ENCODE measurements at places on chromosomes 1 and 21. TPM values are rescaled to one million over a fixed set of nuclear protein-coding genes. Genes with fewer than 3 reads are reported as not detected.

Gene CYP4B1
- total RNA-seq = 0.59 TPM

Gene HTR1D
- total RNA-seq = 0.05 TPM

DNA sequence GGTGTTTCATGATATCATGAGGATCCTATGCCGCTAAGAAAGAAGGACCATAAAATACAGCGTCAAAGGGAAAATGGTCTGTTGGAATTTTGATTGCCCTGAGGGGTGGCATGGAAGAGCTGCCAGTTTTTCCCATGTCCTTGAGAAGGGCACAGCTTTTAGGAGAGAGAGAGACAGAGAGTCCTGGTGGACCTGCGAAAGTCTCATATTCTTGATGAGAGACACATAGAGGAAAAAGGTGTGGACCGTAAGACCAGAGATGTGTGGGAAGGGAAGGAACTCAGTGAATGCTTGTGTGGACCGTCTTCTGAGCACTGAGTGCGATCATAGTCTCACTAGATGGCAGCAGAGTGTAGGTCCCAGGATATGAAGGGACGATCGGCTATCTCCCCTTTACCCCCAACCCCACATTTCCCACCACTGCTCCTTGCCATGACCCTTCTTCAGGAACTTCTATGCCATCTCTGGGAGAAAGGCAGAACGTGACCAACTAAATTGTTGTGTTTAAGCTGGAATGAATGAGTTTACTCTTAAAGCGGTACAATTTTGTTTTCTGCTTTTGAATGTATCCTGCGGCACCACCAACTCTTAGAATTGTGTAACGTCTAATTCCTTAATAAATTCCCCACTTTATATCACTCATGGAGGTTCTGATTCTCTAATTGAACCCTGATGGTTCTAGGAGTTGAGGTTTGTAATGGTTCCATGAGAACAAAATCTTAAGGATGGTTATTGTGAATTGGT is 117.7 kb downstream of the CTH start:
- peak; percentile 36 for DNase-seq

GRCh38 chr1:210727709-210728108 is 399.0 kb downstream of the HHAT start:
- DNase-seq = no peak

DNA sequence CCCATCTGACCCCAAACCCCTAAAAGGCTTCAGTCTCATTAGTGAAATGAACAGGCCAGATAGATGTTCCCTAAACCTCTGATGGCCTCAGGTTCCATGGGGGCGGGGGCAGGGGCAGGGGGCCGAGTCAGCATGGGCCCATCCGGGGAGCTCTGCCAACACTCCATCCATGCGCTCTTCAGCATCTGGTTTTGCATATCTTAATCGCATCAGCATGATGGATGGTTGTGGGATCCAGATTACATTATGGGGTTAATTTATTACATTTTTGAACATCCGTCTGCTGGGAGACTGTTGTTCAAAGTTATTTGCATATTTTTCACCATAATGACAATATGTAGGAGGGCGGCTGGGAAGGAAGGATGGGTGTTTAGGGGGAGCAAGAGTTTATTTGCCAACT is 3.1 kb upstream of the MAD2L2 start:
- DNase-seq = no peak

Gene VAV3
- total RNA-seq = 4.7 TPM

GRCh38 chr1:200107004-200107470 is 79.5 kb downstream of the NR5A2 start:
- DNase-seq = no peak

Gene HUNK
- total RNA-seq = 0.92 TPM

Gene CRABP2
- 0.14 TPM for total RNA-seq

- no peak for DNase-seq
These were observed 52.9 kb upstream of the RGS1 start for GRCh38 chr1:192522673-192523072.

Gene AMIGO1
- total RNA-seq = 4.6 TPM

Gene NBPF6
- not detected for total RNA-seq

Gene EXTL1
- not detected for total RNA-seq

Gene RNF115
- 10.0 TPM for total RNA-seq

DNA sequence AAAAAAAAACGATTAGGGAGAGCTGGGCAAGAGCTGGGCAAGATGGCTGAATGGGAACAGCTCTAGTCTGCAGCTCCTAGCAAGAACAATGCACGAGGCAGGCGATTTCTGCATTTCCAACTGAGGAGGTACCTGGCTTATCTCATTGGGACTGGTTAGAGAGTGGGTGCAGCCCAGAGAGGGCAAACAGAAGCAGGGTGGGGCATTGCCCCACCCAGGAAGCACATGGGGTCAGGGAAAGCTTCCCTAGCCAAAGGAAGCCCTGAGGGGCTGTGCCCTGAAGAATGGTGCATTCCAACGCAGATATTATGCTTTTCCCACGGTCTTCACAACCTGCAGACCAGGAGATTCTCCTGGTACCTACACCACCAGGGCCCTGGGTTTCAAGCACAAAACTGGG is 251.6 kb downstream of the GPATCH2 start:
- no peak for DNase-seq

Gene MAN1C1
- 6.3 TPM for total RNA-seq

Data from liver (tissue), 10 donors.